Placental pericyte (primary cell): ENCODE measurements at places on chromosomes 7 and 10. TPM values are rescaled to one million over a fixed set of nuclear protein-coding genes. Genes with fewer than 3 reads are reported as not detected.

Gene MCM10
- 0.44 and 21.8 TPM in 2 replicates for total RNA-seq

Gene ADK
- 21.4 and 43.5 TPM in 2 replicates for total RNA-seq

Gene CALHM1
- not detected in 2 replicates for total RNA-seq

Gene STRA8
- total RNA-seq: not detected in 2 replicates

Gene MAGI2
- total RNA-seq: 18.9 and 30.6 TPM in 2 replicates

Gene CC2D2B
- total RNA-seq: not detected in 2 replicates

Gene PODXL
- total RNA-seq: 0.88 and 34.9 TPM in 2 replicates

Gene PLXNA4
- under 0.01 and 1.9 TPM in 2 replicates for total RNA-seq

Gene HABP2
- not detected in 2 replicates for total RNA-seq

Gene WNT8B
- not detected in 2 replicates for total RNA-seq

Gene AASS
- total RNA-seq: 27.6 TPM in 2 replicates

Gene DOCK1
- total RNA-seq: 70.0 and 84.5 TPM in 2 replicates
